Vein endothelial cell (primary cell): ENCODE measurements at places on chromosomes 11 and 22. TPM values are rescaled to one million over a fixed set of nuclear protein-coding genes. Genes with fewer than 3 reads are reported as not detected.

The CSRP3 gene
- total RNA-seq: not detected in 2 replicates

The CNTF gene
- total RNA-seq: 2.9 and 3.5 TPM in 2 replicates

The OR5L1 gene
- not detected in 2 replicates for total RNA-seq

The PPP1CA gene
- total RNA-seq: 275 and 323 TPM in 2 replicates

The CHRDL2 gene
- not detected in 2 replicates for total RNA-seq

The RBMXL2 gene
- 0.33 TPM in 1 of 2 replicates, not detected in the other for total RNA-seq

The DLG2 gene
- total RNA-seq: 0.65 and 0.67 TPM in 2 replicates

The SYCE3 gene
- total RNA-seq: not detected in 2 replicates

The TCN1 gene
- 0.10 TPM in 1 of 2 replicates, not detected in the other for total RNA-seq

The SYVN1 gene
- total RNA-seq: 9.8 and 21.8 TPM in 2 replicates
